ENCODE measurements at places on chromosomes 16 and 17.

DNA sequence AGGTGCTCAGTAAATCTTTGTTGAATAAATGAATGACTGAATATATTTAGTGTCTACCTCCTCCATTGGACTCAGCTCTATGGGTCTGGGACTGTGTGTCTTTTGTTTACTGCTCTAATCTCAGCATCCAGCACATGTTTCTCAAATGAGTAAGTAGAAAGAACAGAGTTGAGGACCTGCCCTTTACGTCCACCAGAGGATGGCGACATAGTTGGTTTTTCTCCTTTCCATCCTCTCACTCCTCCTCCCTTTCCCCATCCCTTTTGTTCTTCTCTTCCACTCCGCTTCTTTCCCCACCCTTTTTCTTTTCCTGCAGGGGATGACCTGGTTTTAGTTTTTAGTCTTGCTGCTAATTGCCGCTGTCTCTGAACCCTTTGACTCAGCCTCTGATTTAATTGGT is 12.1 kb upstream of the CHP2 start:
- DNase-seq, result no peak

DNA sequence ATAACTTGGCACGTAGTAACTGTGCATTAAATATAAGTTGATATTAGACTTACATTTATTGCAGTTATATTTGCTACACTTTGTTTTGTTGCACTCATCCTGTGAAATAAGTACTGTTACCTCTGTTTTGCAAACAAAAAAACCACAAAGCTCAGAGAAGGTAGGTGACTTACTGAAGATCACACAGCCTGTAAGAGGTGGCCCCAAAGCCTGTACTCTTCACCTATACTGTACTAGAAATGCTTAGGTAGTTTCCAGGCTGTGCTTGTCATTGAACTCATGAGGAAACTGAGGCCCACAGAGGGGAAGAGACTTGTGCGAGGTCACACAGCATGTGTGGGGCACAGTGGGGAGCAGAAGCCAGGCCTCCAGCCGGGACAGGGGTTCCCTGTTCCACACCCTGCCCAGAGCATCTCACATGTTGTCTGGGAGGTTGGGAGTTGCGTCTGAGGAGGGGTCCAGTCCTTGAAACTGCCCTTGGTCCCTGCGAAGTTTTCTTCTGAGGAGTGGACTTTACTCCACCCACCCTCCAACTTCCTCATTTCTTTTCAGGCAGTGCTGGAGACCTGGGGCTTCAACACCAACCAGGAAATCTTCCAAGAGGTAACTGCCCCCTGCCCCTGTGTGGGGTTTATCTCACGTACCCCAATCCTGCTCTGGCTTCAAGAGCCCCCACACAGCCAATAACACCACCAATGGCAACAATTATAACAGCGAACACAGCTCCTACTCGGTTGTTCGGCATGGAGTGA is 13.0 kb downstream of the CETP start:
- DNase-seq, result no peak

DNA sequence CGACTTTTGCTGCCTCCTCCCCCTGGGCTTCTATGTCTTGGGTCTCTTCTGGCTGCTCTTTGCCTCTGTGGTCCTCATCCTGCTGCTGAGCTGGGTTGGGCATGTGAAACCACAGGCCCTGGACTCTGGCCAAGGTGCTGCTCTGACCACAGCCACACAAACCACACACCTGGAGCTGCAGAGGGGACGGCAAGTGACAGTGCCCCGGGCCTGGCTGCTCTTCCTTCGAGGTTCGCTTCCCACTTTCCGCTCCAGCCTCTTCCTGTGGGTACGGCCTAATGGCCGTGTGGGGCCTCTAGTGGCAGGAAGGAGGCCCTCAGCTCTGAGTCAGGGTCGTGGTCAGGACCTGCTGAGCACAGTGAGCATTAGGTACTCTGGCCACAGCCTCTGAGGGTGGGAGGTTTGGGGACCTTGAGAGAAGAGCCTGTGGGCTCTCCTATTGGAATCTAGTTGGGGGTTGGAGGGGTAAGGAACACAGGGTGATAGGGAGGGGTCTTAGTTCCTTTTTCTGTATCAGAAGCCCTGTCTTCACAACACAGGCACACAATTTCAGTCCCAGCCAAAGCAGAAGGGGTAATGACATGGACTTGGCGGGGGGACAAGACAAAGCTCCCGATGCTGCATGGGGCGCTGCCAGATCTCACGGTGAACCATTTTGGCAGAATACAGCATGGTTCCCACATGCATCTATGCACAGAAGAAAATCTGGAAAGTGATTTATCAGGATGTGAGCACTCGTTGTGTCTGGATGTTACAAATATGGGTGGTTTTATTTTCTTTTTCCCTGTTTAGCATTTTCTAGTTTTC is 2.3 kb downstream of the GP1BA start:
- DNase-seq, result no peak

DNA sequence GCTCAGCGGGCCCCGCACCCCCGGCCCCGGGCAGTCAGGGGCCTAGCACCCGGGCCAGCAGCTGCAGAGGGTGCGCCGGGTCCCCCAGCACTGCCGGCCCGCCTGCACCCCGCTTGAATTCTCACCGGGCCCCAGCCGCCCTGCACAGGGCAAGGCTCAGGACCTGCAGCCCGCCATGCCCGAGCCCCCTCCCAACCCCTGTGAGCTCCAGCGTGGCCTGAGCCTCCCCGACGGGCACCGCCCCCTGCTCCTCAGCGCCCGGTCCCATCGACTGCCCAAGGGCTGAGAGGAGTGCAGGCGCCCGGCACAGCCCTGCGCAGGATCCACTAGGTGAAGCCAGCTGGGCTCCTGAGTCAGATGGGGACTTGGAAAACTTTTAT is 1.7 kb upstream of the BRCA1 start:
- no peak for DNase-seq

DNA sequence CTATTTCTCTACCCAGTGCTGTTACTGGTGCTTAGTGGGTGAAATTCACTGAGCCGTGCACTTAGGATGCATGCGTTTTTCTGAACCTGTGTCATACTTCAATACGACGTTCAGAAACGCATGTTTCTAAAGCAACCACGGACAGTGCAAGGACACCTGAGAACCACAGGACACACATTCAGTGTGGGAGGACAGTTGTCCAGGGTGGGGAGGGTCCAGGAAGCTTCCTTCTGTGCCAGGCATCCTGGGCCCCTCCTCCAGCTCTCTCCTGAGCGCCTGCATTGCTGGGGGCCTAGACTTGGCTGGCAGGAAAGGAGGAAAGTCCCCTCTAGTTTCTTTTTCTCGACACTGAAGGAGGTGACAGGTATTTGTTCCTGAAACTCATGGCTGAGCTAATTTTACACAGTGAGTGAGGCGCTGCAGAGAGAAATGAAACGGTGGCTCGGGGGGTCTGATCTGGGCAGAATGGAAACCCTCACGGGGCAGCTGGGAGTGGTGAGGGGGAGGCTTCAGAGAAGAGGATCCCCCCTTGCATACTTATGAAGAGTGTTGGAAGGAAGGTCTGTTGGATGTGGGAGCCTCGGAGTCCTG is 89.9 kb downstream of the IRF8 start:
- peak; percentile 44 for DNase-seq

- DNase-seq, result no peak
These were observed 2.7 kb upstream of the BHLHA9 start for GRCh38 chr17:1267471-1267943.

DNA sequence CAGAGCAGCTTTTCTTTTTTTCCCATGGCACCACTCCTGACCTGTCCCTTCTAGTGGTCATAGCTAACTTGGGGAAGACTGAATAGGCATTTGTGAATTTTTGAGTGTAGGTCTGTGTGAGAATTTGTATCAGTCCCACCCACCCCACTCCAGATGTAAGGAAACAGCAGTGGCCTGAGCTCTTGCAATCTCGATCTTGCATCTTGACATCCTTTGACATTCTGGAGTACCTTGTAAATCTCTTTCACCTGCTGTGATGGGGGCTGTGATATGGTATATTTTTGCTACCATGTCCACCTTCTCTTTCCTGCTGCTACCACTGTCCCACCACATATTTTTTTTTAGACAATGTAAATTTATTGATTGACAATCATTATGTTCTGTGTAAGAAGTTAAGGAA is 289.3 kb downstream of the MAP2K6 start:
- no peak for DNase-seq

GRCh38 chr17:29433541-29433940 is 43.4 kb downstream of the TAOK1 start:
- DNase-seq, result no peak

DNA sequence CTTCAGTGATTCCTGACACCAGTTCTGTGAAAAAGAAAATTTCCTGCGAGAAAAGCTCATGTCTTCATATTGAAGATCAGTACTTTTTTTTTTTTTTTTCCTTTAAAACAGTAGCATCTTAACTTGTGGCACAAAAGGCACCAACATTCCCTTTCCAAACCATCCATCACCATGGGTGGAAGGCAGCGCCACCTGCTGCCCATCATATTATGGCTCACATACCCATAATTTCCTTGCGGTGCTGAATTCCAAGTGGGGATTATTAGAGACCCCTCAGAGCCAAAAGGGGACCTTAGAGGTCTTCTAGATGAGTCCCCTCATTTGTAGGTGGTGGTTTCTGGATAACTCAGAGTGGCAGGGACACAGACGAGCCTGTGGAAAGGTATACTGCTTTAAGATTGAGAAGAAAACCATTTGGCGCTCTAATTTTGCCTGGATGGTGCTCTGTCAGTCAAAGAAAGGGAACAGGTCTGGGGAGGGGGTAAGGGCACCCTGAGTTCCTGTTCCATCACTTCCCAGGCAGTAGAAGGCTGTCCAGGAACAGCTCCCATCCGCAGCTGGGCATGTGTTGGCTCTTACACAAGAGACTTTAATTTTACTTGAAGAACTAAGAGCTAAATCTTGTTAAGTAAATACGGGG is 7.9 kb upstream of the SOST start:
- DNase-seq, result peak; percentile 54

DNA sequence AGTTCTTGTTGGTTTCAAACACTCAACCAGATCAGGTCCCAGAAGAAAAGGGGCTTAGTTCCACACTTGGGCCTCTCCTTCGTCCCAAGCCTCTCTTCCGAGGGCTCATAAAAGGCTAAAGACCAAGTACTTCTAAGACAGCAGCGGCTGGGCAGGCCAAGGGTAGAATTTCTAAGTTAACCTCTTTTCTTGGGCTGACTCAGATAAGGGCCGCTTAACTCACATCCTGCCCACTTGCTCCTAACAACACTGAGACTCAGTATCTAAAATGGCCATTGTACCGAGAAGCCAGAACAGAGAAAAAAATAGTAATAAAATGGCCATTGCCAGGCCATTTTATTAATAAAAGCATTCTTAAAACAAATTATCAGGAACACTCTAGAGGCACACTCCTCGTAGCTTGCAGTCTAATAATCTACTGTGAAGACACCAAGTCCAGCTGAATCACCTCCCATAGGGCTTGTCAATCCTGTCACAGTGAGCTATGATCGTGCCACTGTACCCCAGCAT is 42.1 kb downstream of the RANBP10 start:
- no peak for DNase-seq

GRCh38 chr17:30291543-30292285 is at the start of gene BLMH:
Gene BLMH, minus strand, starts transcription at chr17:30291944. Its CDS starts 125 bp downstream, at chr17:30291819.
- DNase-seq, result peak; percentile 74

- no peak for DNase-seq
These were observed 21.9 kb downstream of the DNAI2 start for GRCh38 chr17:74295625-74296547.

- no peak for DNase-seq
These were observed 4.1 kb downstream of the KRT10 start for GRCh38 chr17:40818343-40818732.

- DNase-seq, result no peak
These were observed 153.5 kb upstream of the MAF start for GRCh38 chr16:79754081-79754480.

DNA sequence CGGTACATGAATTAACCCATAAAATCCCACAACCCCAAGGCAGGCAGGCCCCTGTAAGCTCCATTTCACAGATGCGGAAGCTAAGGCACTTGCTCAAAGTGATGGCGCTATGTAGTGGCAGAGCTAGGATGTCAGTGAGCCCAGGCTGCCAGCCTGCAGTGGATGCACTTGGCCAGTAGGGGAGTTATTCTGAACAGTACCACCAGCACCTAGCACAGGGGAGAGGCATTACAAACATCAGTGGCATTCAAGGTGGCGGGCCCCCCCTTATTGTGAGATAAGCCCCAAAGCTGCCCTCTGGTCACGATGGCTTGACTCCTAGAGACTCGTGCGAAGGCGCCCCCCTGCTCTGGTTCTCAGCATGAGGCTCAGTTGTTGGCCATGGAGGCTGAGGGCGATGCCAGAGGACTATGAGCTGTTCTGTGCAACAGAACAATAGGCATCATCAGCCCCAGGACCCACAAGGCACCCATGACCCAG is 33.8 kb downstream of the GTF3C1 start:
- no peak for DNase-seq

GRCh38 chr17:40168262-40168832 is 8.9 kb upstream of the RAPGEFL1 start:
- peak; percentile 34 for DNase-seq

DNA sequence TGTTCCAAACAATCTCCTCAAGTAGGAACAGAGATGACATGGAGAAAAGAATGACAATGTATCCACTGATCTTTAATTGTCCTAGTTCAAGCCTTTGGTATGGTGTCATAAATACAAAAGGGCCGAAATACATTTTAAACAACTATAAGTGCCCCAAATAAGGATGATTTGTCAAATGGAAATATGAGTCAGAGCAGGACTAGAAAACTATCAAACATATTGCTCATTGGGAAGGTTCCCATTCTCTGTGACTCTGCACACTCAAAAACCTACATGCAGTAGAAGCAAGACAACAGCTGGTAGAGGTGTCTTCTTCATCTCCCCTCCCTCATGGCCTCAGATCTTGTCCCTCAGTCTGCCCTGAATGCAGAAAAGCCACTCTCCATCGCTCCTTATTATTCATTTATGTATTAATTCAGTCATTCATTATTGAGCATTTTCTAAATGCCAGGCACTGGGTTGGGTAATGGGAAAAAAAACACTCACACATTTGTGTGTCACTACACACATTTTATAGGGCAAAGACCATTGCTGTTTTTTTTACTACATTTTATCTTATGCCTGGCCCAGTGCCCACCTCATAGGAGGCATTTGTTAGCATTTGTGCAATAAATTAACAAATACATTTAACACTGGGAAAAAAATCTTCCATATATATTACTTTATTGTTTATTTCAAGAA is 10.1 kb downstream of the CA10 start:
- no peak for DNase-seq

DNA sequence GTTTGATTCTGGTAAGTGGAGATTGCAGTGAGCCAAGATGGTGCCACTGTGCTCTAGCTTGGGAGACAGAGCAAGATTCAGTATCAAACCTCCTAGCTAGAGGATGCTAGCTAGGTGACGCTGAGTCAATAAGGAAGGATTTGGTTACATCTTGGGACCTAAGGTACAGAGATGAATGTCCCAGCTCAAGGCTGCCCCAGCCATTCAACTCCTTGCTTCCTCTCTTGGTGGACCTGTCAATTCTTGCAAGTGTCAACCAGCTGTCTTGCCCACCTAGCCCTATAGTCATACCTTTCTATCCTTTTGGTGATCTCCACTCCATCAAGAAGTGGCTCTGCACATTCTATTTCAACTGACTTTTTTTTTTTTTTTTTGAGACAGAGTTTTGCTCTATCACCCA is 1.4 kb upstream of the MILR1 start:
- DNase-seq, result no peak

DNA sequence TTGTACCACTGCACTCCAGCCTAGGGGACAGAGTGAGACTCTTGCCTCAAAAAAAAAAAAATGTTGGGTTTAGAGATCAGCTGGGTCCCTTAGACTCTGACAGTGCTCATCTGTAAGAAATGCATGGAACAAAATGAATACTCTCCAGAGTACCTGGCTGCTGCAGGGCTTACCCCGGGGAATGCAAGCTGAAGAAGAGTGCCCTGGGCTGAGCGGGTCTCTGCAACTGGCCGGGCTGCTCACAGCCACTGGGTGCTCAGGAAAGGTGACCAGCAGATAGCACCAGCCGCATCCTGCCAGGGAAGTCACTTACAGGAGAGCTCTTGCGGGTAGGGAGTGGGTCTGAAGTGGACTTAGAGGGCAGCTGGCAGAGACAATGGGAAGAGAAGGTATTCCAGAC is 82.1 kb downstream of the GAS7 start:
- no peak for DNase-seq
